ENCODE measurements at places on chromosomes 1 and 21.

DNA sequence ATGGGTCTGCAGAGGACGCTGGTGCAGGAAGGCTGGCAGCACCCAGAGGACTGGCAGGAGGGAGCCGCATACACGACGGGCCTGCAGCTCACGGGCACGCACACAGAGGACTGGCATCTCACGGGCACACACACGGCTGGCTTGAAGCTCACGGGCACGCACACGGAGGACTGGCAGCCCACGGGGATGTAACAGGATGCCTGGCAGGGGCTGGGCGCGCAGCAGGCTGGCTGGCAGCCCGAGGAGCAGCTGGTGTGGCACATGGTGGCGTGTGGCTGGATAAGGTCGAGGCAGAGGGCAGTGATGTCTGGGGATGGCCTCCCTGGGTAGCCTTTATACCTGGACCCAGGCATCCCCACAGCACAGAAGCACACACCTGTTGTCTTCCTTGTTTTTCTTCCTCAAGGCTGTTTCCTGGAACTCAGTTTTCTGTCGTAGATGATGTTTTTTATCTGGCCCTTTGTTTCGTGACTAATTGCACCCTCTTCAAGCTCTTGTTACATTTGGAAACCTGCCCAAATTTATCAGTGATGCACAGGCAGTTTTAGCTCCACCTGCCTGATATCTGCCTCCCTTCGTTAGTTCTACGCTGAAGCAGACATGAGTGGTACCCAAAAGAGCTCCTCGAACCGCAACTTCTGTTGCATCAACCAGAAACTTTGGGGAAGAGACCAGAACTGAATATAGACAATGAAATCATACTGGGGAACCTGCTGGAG lies at the start of gene KRTAP12-1:
Gene KRTAP12-1, minus strand, starts transcription at position 303 of the 719 bp plus-strand sequence. Its CDS starts 40 bp downstream, at position 263.
- DNase-seq, result no peak

DNA sequence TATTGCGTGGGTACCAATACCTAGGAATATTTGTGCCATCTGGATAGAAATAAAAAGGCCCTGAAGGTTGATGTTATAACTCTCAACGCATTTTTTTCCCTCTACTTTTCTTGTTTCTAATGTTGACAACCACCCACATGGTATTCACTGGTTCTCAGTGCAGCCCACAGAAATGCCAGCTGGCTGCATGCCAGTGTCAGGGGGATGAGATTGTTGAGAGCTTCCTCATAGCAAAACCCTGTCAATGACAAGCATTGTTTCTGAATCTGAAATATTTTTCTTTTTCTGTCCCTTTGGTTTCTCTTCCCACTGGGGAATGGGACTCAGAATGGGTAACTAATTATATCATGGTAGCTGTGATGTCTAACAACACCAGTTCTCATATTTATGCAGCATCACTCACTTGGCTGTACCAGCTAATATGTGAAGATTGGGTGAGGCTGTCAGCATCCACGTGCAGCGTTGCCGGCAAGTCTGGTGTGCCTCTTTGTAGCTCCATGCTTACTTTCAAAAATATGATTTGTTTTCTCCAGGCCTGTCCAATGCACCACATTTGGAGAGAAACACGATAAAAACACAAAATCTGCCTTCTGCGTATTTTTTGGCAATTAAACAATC lies 284.6 kb downstream of the PTBP2 start:
- no peak for DNase-seq

GRCh38 chr1:226609836-226610455 lies 61.4 kb downstream of the STUM start:
- no peak for DNase-seq

GRCh38 chr1:47709019-47709871 lies 271.4 kb downstream of the FOXD2 start:
- DNase-seq, result no peak

DNA sequence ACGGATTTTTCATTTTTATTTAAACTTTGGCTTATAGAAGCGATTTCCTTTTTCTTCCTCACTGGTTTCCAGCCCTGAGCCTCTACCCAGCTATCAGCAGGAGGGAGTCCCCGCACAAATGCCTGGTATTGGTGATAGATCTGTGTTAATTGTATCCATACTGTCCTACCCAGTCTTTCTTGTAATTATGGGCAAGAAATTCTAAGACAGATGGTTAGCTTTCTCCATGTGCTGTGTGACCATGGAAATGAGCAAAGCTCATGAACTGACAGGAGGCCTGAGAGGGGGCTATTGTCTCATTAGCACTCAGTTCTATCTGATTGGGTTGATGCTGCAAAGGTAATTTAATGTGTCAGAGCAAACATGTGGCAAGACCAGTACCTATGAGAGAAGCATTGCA lies 108.1 kb upstream of the IVNS1ABP start:
- no peak for DNase-seq

DNA sequence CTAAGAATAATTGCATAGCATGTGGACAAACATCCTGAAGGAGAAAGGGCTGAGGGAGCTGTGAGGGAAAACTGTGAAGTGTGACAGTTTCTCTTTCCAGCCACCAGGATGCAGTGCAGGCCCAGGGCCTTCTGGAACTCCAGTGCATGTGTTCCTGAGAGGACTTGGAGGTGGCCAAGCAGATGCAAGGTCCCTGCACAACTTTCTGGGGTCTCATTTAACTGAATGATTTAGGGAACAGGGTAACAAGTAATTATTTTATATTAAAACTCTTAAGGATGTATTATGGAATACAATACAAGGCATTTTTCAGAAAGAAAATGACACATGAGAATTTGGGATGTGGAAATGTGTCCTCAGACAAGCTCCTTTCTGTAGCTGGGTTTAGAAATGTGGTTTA lies 61.2 kb upstream of the MCOLN3 start:
- peak; percentile 6 for DNase-seq

DNA sequence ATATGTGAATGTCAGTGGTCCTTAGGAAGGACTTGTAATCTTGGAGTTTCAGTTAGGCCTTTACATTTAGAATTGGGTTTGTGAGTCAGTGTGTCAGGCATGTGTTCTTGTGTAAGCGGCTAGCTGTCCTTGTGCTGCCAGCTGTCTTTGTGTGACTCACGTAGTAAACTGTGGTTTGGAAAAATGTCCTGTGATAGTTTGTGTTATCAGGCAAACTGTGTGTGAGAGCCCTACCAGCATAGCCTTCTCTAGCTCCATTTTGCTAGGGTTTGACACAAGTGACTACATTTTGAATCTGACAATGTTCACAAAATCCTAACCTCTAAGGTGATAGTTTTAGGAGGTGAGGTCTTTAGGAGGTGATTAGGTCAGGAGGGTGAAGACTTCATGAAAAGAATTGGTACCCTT lies 6.9 kb upstream of the SLC35D1 start:
- no peak for DNase-seq

DNA sequence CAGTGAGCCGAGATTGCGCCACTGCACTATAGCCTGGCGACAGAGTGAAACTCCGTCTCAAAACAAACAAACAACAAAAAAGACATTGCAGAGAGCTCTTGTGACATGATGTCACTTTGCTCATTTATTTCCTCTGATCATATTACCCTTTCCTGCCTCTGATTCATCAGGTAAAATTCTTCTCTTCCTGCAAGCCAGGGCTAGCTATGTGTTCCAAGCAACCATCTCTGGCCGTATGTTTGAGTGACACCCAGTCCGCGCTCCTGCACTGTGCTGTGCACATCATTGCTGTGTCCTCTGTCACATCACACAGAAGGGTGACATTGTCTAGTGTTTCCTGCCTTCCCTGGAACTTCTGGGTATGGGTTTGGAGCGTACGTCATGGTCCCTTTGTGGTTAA lies 251.3 kb downstream of the PCP4 start:
- no peak for DNase-seq

DNA sequence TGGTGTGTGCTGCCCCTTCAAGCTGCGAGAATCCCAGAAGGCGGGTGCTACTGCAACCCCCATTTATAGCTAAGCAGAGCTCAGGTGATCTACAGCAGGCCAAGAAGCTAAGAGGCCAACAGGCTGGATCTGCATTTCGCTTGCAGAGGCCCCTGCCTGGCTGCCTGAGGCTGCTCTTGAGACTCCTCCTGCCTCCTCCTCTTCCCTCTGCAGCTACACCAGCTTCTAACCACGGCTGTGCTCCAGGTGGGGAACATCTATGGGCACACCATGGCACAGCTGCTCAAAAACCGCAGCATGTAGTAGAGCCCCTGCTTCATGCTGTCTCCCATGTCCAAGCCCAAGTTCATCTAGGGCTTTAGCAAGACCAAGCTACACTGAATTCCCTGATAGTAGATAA lies 72.9 kb upstream of the ZNF678 start:
- no peak for DNase-seq

Data from activated effector memory CD4-positive, alpha-beta T cell treated with Interleukin-2 at 50 U/mL for 16 hours (primary cell).